ENCODE measurements at places on chromosomes 4 and X.

GRCh38 chrX:47745416-47745815, 86.4 kb upstream of the UXT start:
- DNase-seq = no peak

DNA sequence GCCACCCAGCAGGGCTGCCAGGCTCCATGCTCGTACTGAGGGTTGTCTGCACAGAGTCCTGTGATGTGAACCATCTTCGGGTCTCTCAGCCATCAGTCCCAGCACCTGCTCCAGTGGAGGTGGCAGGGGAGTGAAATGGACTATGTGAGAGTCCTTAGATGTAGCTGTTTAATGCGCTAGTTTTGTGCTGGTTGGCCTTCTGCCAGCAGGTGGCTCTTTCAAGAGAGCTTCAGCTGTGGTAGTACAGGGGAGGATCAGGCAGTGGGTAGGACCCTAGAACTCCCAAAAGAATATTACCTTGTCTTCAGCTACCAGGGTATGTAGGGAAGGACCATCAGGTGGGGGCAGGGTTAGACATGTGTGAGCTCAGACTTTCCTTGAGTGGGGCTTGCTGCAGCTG, 1066.0 kb downstream of the GLUD2 start:
- no peak for DNase-seq

DNA sequence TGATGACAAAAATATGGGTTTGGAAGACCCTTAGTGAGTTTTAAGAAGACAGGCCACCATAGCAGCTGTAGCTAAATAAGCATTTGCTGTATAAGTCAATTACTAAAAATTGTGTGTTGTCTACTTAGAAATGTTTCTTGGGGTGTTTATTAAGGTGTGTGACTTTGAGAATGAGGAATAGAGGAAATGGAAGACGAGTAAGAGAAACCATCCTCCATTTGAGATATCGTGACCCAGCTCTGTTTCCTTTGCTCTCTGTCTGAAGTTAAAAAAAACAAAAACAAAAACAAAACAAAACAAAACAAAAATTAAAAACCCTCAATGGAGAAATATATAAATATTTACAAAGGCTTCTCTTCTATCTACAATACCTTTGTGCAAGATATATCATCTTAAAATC, 41.7 kb upstream of the FAM9C start:
- DNase-seq = no peak

GRCh38 chr4:87356832-87357526, 34.0 kb downstream of the HSD17B11 start:
- no peak for DNase-seq

- DNase-seq = no peak
Observed at GRCh38 chrX:41664375-41664901, 24.3 kb upstream of the GPR34 start.

Measured in naive thymus-derived CD8-positive, alpha-beta T cell (primary cell).